ENCODE measurements at places on chromosomes 16 and 17.

- DNase-seq: no peak
Observed at GRCh38 chr16:54201200-54201599, 85.4 kb downstream of the IRX3 start.

DNA sequence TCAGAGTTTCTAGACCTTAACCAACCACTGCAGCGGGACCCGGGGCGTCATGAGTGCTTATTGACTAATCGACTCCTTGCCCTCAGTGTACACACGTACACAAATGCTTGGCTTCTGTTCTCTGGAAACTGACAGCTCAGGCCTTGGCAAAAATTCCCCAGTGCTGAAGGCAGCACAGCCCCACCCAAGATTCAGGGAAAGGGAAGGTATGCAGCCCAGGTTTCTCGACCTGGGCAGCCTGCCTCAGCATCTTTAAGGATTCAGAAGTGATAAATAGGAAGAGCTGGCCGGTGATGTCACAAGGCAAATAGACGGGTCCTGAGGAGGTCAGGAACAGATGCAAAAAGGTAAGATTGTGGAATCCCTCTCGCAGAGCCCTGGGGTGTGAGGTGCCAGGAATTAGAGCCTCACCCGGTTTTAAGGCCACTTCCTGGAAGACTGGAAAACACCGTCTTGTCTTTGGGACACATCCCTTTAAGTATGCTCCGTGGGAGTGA is 9.0 kb upstream of the CDH3 start:
- no peak for DNase-seq

- DNase-seq: peak; percentile 41
Observed at GRCh38 chr17:58083491-58084316, 485 bp downstream of the DYNLL2 start.

GRCh38 chr17:47806913-47807255 is 14.7 kb downstream of the OSBPL7 start:
- DNase-seq: no peak

All from fibroblast of lung (primary cell).